ENCODE measurements at places on chromosomes 7 and 10.

DNA sequence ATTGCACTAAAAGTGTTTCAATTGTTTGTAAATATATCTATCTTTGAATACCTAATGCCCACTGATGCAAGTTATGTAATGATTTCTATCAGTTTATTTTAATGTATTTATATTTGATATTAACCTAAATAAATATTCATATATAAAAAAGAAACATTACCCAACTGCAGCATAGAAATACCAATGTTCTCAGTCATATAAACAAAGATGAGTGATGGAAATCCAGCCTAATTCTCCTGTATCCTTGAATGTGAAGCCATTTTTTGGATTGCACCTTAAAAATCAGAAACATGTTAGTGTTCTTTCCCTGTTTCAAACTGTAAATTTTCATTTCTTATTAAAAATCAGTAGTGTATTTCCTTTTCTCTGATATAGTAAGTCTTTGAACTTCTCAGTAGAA is 305.8 kb upstream of the GNAI1 start:
- no peak for DNase-seq

- no peak for DNase-seq
Measured at GRCh38 chr10:129096065-129096984, 370.7 kb upstream of the MGMT start.

DNA sequence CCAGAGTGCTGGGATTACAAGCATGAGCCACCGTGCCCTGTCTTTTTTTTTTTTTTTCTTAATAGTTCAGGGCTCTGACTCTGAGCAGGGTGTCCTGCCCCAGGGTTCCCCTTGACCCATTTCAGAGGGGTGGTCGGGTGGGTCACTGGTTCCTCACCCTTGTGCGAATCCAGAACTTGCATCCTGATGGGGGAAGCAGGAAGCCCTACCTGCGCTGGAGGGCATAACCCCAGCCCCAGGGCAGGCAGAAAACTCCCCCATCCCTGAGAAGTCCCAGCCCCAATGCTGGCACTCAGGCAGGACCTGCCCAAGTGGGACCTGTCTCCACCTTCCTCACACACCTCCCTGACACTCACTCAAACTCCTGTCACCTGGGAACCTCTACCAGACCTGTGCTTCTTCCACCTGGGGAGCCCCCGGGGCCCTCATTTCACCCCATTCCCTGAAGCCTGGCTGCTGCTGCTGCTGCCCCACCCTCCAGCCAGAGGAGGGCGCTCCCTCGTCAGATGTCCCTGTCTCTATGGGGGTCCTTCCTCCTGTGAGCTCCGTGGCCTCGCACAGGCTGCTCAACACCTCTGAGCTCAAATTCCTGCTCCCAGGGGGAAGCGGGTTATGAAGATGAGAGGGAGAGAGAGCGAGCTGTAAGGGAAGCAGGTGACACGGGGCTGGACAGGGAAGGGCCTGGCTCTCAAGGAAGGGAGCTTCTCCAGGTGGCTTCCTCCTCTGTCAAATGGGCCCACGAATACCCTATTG is 15.1 kb upstream of the ZNF273 start:
- DNase-seq = peak; percentile 76

DNA sequence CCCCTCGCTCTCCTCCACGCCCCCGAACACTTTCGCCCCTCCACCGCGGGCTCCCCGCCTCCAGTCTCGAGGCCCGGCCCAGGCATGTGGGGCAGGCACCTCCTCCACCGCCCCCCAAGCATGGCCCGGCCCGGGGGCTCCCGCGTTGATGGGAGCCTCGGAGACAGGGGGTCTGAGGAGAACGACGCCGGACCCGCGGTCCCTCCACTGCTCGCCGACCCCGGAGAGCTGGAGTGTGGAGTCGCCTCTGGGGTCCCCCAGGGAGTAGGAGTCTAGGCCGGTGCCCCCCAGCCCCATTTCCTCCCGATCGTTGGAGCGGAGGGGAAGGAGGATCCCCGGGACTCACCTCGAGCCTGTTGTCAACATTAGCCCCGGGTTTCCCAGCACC is 206 bp downstream of the UPF2 start:
- DNase-seq = no peak

DNA sequence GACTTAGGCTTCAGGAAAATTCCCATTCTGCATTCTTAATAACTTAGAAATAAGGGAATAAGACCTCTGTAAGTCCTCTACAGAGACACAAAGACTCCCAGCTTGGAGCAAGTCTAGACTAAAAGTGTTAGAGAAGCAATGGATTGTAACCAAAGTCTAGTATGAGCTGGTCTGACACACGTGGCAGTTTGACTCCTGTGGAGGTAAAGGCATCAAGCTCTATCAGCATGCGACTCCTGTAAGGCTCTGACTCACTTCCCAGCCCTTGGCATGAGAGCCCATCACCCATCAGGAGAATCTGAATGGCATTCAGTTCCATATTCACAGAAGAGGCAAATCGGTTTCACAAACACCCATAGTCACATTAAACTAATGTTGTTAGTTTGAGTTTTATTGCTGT is 4.4 kb upstream of the VSTM4 start:
- no peak for DNase-seq

- no peak for DNase-seq
Measured at GRCh38 chr7:139648391-139648861, 124.9 kb downstream of the CLEC2L start.

GRCh38 chr7:135755351-135755753 is 6.7 kb upstream of the FAM180A start:
- DNase-seq = no peak

DNA sequence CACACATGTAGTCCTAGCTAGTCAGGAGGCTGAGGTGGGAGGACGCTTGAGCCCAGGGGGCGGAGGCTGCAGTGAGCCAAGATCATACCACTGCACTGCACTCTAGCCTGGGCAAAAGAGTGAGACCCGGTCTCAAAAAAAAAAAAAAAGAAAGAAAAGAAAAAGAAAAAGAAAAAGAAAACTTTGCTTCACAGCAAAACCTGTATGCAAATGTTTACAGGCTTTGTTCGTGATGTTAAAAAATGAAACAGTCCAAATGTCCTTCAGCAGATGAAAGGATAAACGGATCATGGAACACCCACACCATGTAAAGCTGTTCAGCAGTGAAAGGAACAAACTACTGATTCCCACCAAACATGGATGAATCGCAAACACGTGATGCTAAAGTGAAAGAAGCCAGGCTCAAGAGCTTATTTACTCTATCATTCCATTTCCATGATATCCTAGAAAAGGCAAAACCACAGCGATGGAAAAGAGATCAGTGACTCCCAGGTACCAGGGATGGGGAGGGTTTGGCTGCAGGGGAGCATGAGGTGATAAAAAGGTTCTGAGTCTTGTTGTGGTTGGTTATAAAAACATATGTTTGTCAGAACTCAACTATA is 15.1 kb downstream of the LRRC20 start:
- DNase-seq = no peak

DNA sequence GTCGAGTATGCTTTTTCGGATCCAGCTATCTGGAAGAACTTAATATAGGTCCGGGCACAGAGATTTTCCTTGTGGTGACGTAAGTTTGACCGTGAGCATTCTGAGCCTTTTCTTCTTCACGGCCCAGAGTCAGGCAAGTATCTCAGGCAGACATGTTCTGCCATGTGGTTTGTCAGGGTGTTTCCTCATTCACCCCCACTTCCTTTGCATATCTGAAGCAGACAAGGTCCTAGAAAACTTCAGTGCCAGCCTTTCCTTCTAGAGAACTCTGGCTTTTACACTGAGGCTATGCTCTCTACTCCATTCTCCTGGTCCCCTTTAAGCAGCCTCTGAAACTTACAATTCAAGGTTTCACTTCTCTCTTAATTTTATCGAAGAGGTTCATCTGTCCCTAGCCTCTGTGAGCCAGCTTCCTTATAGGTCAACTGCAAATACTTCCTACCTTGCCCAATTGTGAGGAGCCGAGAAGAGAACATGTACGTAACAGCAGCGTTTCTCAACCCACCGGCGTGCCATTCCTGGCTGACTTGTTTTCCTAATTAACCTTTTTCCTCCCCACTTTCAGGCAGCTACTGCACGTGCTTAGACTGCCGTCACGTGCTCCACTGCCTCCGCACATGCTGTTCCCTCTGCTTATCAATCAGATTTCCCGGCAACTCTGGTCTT is 47.3 kb downstream of the CDCA7L start:
- peak; percentile 4 for DNase-seq

GRCh38 chr7:79936281-79936983 is 198.2 kb upstream of the GNAI1 start:
- no peak for DNase-seq

DNA sequence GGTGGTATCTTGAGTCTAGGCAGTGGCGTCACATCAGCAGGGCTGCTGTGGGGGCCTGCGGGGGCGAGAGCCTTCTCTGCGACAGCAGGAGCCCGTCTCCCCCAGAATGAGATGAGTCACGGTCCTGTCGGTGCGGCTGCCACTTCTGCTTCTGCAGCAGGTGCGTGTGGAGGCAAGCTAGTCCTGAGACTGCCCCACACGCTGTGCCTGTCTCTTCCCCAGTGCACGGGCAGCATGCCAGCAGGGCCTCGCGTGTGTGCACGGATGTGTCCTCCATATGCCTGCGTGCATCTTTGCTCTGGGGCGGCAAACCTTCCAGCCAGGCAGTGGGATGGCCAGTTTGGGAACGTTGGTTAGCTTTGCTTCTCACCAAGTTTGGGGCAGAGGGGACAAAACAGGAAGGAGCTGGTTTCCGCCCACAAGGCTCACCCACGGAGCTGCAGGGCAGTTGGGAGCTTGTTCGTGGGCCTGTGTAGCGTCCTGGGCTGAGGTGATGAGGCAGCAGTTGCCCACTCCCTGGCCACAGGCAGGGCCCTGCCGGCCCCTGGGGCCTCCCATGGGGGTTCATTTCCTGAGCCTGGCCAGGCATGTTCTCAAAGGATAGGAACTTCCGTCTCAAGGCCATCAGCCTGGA is 60.8 kb upstream of the PPIF start:
- peak; percentile 80 for DNase-seq

DNA sequence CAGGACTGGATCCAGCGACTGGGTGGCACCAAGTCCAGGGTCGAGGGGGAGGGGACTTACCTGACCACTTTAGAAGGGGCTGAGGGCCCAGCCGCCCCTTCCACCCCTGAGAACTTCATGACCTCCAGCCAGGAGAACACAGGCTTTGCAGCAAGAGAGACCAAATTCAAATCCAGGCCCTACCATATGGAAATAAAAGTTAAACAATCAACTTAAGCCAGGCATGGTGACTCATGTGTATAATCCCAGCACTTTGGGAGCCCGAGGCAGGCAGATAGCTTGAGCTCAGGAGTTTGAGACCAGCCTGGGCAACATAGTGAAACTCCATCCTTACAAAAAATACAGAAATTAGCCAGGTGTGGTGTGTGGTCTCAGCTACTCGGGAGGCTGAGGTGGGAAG is 61.9 kb downstream of the COL13A1 start:
- DNase-seq = no peak

DNA sequence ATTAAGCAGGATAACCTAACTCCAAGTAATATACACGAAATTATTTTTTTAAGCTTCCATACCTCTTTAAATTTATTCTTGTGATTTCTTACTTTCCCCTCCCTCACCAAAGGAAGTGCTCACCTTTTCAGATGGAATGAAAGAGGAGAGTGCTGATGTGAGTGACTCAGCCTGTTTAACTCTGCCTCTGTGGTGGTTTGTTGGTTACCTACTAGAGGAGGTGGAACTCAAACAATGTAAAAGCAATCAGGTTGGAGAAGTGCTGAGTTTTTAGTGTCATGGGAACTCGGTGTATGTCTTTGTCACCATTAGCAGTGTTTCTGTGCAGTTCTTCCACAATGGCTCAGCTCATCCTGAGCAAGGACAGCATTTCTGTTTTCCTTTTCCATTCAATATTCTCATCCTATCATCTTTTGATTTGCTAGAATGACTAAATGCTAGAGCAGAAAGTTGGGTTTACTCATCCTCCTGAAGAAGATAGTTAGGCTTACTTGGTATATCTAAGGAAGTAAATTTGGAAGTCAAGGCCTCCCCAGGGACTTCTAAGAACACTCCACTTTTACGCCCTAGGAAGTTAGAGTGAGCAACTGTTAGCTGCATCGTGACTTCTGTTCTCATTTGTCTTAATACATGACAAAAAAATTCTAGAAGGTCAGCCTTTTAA is 6.0 kb downstream of the ADD3 start:
- DNase-seq = no peak

GRCh38 chr7:99392659-99393354 is 15.6 kb downstream of the PDAP1 start:
- no peak for DNase-seq

- no peak for DNase-seq
Measured at GRCh38 chr10:69838853-69839252, 37.1 kb downstream of the COL13A1 start.

- no peak for DNase-seq
Measured at GRCh38 chr7:78041423-78041822, 242.8 kb downstream of the PHTF2 start.

- DNase-seq = no peak
Measured at GRCh38 chr7:46244757-46245156, 323.7 kb upstream of the IGFBP3 start.

GRCh38 chr10:32891261-32891660 is 66.8 kb downstream of the ITGB1 start:
- no peak for DNase-seq

DNA sequence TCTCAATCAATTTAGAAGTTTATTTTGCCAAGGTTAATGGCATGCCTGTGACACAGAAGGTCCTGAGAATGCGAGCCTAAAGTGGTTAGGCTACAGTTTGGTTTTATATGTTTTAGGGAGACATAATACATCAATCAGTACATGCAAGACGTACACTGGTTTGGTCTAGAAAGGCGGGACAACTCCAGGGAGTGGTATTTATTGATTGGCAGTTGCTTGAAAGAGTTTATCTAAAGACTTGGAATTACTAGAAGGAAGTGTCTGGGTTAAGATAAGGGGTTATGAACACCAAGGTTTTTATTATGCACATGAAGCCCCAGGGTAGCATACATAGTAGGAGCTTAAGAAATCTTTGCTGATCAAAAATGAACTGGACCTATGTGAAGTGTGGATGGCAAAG is 21.5 kb downstream of the NPVF start:
- DNase-seq = no peak

GRCh38 chr10:127203067-127203466 is 6.7 kb upstream of the INSYN2A start:
- no peak for DNase-seq

GRCh38 chr7:158020706-158021095 is 566.9 kb downstream of the PTPRN2 start:
- no peak for DNase-seq

- no peak for DNase-seq
Measured at GRCh38 chr7:96792115-96792514, 82.5 kb upstream of the SEM1 start.

DNA sequence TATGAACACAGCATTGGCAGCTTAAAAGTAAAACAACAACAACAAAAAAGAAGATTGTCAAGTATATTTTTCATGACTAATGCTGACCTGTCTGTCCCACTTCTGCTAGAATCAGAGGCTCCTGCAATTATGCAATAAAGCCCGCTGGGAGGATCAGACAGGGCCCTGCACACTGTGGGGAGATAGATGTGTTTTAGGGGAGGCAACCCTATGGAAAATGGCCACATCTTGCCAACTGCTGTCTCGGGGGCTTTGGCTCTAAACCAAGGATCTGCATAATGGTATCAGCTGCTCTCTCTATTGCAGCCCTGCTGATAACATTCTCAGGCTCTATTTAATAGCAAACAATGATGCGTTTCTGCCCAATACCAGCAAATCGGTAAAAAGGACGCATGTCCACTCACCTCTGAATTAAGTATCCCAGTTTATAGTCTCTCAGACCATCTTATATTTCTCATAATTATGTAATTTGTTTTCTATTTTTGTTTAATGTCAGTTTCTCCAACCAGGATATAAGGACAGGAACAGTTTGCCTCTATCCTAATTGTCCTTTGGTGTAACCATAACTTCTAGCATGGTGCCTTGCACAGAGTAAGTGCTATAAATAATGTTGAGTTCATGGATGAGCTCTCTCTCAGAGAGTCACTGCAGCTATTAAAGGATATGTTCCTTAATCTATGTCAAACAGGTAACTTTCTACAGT is 15.3 kb upstream of the PRKAR2B start:
- no peak for DNase-seq

Data from Ammon's horn (tissue), 1 donor.